ENCODE measurements at places on chromosomes 4 and X.

DNA sequence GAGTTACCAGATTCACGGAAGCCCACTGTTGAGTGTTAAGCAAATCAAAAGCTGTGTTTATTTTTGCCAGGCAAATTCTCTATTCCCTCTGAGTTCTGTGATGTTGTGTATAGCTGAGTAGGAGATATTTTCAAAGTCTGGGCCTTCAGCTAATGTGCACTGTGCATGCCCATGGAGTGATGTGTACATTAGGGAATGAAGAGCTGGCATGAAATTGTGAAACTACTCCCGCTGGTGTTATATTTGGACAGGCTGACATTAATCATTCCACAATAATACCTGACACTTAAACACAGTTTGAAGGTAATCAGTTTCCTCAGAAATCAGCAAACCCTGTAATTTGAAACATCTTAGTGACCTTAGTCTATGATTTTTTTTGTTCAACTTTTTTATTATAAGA, 88.1 kb upstream of the MBNL3 start:
- DNase-seq: no peak

DNA sequence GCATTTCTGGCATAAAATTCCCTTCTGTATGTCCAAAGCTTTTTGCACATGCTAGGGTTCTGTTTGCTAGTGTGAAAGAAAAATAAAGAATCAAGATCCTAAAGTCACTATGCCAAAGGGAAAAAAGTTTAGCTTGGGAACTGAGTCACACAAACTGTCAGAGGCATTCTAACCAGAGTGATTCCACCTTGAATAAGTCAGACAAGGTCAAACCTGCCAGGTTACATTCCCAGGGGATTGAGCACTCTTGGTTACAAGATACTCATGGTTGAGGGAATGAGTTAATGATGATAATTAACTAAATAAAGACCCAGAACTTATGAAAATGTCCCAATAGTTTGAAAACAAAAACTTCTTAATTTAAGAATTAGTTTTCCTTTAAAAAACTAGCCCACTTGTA, 13.7 kb upstream of the UGT2B17 start:
- DNase-seq: no peak

- DNase-seq: no peak
Measured at GRCh38 chr4:155106629-155107028, 101.8 kb upstream of the NPY2R start.

GRCh38 chr4:5361968-5362367, 310.7 kb downstream of the STK32B start:
- no peak for DNase-seq

GRCh38 chrX:124260845-124261244, 71.6 kb upstream of the TEX13D start:
- DNase-seq: no peak

DNA sequence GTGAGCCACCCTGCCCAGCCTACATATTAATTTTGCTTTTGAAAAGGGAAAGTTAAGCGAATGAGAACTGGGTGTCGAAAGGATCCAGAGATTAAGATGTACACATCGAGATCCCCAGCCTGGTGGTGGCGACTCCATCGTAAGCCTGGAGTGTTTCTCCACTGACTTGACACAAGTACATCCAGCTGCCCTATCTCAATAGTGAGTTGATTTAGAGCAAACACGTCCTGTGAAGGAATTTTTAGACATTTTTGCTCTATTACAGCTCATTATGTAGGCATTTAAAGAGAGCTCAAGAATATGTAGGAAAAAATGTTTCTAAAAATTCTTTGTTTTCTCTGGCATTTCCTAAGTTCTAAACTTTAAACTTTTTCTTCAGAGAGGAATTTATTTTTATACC, 11.7 kb upstream of the CLDN34 start:
- no peak for DNase-seq

DNA sequence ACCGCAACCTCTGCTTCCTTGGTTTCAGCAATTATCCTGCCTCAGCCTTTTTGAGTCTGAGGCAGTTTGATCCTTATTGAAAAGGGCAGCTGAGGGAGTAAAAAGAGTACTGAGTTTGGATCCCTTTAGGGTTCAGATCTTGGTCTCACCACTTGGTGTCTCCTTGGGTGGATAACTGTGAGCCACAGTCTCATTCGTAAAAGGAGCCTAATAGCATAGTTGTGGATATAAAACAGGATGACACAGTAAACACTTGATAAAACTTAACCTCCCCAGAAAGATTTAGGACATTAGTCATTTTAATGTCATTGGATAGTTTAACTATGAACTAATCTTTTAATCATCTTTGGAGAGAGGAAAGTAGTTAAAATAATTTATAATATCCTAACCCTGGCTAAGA, 173.0 kb downstream of the ANK2 start:
- no peak for DNase-seq

GRCh38 chr4:175970724-175971123, 94.9 kb upstream of the WDR17 start:
- DNase-seq: no peak

- no peak for DNase-seq
Measured at GRCh38 chrX:103360916-103361315, 4.6 kb downstream of the TCEAL9 start.

- DNase-seq: no peak
Measured at GRCh38 chrX:124530803-124531202, 184.4 kb downstream of the SH2D1A start.

DNA sequence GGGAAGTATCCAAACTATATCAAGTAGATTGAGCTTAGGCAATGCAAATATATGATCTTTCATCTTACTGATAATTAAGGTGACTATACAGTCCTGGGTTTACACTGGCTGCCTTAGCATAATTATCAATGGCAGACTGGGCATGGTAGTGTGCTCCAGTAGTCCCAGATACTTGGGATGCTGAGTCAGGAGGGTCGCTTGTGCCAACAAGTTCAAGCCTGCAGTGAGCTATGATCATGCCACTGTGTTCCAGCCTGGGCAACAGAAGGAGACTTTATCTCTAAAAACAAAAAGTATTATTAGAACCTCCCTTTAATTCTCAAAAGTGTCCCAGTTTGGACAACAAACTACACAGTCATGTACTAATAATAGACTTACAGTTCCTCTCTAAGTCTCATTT, 99.4 kb upstream of the RASGEF1B start:
- DNase-seq: no peak

- no peak for DNase-seq
Measured at GRCh38 chrX:74458736-74459135, 37.4 kb downstream of the SLC16A2 start.

- no peak for DNase-seq
Measured at GRCh38 chr4:17347445-17347844, 164.4 kb downstream of the QDPR start.

DNA sequence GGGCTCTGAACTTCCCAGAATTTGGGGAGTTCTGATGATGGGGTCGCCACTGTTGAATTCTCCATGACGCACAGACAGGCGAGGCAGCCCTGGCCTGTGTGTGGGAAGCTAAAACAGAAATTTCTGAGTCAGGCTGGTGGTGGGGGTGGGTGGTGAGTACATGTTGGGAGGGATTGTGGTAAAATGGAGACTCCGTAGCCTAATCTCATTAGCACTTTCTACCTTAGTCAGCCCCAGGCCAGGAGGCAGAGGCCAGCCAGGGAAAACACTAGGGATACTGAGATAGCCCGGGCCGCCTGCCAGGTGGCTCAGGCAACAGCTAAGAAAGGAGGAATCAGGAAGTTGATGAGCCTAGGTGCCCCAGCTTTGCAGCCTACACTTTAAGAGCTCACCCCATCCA, 39.3 kb upstream of the NHSL2 start:
- no peak for DNase-seq

DNA sequence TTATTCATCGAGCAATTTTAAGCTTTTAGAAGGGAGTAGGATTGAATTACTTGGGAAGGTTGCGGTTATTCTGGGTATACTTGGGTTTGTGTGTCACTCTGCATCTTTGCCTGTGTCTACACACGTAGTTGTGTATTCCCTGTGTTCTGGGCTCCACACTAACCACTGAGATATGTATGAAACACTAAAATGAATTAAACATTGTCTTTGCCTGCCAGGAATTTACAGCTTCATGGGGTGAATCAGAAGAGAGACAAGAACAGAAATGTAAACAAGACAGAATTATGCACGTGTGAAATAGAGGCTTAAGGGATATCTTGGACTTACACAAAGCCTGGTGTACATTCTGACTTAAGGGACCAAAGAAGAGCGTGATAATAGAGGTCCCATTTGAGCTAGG, 228.5 kb downstream of the AFF2 start:
- DNase-seq: no peak

- no peak for DNase-seq
Measured at GRCh38 chr4:146654687-146655520, 16.2 kb downstream of the POU4F2 start.

DNA sequence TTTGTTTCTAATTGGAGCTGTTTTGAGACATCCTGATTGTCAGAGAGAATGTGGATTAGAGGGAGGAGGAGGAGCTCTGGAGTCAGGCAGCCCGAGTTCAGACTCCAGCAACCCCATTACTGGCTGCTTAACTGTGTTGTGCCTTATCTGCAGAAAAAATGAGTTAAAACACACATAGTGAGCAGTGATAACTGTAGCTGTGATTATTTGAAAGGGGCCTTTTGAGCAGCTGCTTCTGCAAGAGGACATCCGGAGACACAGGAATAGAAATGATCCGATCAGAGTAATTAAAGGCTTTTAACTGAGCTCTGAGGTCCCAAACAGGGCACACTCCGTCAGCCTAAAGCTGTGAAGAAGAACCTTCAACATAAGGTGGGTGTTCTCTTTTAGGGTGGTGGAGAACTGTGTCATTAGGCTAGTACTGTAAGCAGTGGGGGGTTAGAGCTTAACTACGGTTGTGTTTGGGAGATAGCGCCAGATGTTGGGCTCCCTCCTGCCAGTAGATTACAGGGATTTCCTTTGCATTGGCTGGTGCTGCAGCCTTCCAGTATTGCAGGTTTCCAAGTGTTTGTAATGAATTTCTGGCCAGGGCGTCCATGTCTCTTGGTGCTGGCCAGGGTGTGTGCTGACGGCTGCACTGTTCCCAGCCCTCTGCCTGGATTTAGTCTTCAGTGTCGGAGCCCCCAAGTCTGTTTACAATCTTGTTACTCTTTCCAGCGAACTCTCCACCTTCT, 24.3 kb downstream of the ADD1 start:
- DNase-seq: no peak

GRCh38 chr4:4643306-4643705, 101.5 kb upstream of the STX18 start:
- DNase-seq: no peak

DNA sequence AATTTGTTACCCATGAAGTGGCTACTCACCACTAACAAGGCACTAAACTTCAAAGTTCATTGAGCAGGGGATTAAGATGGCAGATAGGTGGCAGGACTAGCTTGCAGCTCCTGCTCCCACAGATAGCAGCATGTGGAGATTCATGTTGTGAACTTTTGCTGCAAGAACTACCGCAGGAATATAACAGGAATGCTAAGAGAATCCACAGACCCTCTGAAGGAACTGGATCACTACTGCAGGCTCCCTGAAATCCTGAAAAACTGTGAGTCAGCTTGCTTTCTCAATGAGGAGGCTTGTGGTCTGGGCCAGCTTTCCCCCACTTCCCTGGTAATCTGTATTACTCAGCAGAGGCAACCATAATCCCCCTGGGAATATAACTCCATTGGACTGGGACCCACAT, 118.5 kb upstream of the VCX2 start:
- DNase-seq: no peak

- no peak for DNase-seq
Measured at GRCh38 chrX:154712781-154713740, 37.8 kb downstream of the GAB3 start.

DNA sequence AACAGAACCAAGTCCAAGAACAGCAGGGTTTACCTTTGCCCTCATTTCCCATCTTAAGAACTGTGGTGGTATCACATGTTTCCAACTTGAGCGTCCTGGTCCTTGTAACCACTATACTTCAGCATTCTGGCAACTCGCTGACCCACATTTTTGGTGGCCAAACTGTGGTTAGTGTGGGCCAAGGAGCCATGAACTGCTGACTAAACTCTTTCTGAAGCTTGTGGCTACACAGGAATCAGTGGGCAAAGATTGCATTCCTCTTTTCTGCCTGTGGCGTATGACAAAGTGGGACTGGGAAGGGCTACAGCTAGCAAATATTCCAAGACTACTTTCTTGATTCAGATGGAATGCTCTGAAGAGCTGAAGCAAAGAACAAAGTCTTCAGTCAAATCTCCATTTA, 106.3 kb upstream of the MID1 start:
- DNase-seq: no peak

GRCh38 chrX:13967636-13968035, 62.1 kb downstream of the GEMIN8 start:
- no peak for DNase-seq

- DNase-seq: no peak
Measured at GRCh38 chrX:42017971-42018370, 94.6 kb upstream of the CASK start.

DNA sequence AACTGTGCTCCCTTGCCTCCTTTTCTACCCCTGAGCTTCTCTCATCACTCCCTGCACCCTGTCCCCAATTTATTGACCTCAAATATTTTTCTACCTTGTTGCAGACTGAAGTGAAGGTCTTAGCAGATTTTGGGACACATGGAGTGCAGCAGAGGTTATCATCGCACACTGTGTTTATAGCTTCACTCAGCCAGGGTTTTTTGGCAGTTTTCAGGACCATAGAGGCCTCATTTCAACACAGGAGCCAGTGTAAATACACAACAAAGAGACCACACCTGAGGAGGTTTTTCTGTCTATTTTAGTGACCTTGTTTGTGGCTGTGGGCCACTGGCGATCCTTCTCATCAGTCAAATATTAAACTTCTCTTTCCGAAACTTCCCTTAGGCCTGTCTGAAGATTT, 457.1 kb downstream of the SPRY1 start:
- no peak for DNase-seq

GRCh38 chr4:132540797-132541196, 608.3 kb upstream of the PCDH10 start:
- DNase-seq: no peak

DNA sequence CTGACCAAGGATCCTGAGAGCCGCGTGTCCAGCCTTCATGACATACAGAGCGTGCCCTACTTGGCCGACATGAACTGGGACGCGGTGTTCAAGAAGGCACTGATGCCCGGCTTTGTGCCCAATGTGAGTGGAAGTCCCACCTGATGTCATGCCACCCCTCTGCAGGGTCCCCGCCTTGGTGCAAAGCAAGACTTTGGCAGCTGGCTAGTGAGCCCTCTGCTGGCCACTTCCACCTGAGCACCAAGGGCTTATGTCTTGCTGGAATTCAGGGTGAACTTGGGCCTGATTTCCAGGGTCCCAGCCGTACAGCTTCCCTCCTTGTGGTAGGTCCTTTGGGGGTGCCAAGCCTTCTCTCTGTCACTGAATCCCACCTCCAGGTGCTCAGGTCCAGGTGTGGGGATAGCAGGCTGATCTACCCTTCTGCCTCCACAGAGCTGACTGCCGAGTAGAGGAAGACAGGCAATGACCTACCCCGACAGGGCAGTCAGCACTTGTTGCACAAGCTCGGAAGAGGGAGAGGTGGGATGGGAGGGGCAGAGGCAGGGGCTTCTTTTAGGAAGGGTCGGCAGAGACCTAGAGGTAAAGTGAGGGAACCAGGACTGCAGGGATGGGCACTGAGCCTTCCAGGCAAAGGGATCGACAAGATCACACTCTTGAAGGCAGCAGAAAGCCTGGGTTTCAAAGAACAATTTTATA, 248.1 kb downstream of the EVC2 start:
- peak; percentile 77 for DNase-seq

GRCh38 chrX:17266136-17266535, 108.9 kb upstream of the NHS start:
- DNase-seq: no peak

Data from spleen (tissue), 13 donors.